Stimulated activated CD4-positive, alpha-beta T cell treated with anti-CD3 and anti-CD28 coated beads, Interleukin-4, amount 100 ng/mL, for 1 hour (primary cell): ENCODE measurements at places on chromosomes 6 and 20.

GRCh38 chr6:52505726-52506409, 71.0 kb downstream of the TRAM2 start:
- DNase-seq, result no peak

GRCh38 chr6:111417181-111417585, 65.8 kb downstream of the REV3L start:
- DNase-seq, result no peak

GRCh38 chr6:129575378-129576118, 134.4 kb downstream of the ARHGAP18 start:
- no peak for DNase-seq

- DNase-seq, result no peak
These were observed 57.5 kb downstream of the CYB5R4 start for GRCh38 chr6:83917001-83917400.

- no peak for DNase-seq
These were observed 4.7 kb downstream of the ADRM1 start for GRCh38 chr20:62307226-62308101.

DNA sequence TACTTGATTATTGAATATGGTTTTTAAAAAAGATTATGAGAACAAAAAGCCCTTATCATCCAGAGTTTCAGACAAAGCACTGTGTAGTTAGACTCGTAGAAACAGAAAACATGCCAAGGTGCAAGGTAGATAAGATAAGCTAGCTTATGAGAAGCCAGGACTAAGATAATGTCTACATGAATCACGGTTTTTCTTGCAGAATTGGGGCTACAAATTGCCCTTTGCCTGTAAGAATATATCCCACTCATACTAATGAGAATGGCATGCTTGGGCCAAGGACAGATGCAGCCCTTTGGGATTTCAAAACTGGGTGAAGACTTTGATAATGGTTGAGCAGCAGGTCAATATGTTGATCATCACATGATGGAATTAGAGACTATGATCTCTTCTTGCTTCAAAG, 165.3 kb upstream of the PREP start:
- DNase-seq, result no peak

- DNase-seq, result no peak
These were observed 157.6 kb downstream of the SOBP start for GRCh38 chr6:107647439-107647948.

DNA sequence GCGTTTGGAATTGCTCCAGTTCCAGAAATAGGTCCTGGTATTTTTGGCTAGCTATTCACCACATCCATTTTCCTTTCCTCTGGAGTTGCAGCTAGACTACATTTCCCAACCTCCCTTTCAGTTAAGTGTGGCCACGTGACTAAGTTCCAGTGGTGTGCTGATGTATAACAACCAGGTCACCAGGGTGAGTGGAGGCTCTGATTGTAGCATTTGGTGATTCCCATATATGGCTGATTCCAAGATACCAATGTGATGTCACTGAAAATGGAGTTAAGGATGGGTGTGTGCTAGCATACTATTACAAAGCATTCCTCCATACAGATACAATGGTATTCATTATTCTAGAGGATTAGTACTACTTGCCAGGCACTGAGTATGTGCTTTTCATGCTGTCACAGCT, 49.7 kb upstream of the STK35 start:
- no peak for DNase-seq

- DNase-seq, result no peak
These were observed 14.1 kb upstream of the BEND3 start for GRCh38 chr6:107129370-107129925.

GRCh38 chr20:13735826-13736225, 48.9 kb downstream of the ESF1 start:
- no peak for DNase-seq

GRCh38 chr20:21075471-21075870, 30.7 kb downstream of the LINC00237 start:
- DNase-seq, result no peak

DNA sequence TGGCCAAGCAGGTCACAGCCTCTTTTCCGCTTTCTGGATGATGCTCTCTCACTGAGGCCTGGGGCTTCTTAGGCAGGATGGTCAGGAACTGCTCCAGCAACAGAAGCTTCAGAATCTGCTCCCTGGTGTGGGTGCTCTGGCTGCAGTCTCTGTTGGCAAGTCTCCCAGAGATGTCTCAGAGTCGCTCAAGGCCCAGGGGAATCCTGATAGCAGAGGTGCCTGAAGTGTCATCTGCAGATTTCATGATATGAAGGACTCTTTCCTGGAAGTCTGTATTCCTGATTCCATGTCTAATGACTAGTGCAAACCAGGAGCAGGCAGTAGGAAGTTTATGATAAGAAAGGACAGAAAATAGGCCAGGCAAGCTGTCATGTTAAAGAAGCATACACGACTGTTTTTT, 20.3 kb downstream of the ZSCAN31 start:
- DNase-seq, result no peak

- DNase-seq, result peak; percentile 20
These were observed 65.2 kb downstream of the STX11 start for GRCh38 chr6:144215402-144215931.

DNA sequence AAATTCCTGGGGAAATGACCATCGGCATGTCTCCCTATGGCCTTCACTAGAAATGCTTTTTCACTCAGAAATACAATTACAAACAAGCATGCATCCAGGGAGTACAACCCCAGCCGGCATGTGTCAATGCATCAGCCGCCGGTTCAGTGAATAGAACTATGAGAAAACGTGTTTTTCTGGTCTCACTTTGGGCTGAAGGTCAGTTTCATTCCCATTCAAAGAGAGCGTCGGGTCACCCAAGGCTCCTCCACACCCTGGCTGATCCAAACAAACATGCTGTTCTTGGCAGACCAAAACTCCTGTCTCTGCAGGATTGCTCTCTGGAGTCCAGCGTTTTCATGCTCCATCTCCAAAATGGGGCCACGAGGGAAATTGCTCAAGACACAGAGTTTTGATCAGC, 35.5 kb upstream of the NXT1 start:
- no peak for DNase-seq

GRCh38 chr20:17395729-17396128, 135.4 kb downstream of the BFSP1 start:
- DNase-seq, result no peak

GRCh38 chr6:147506704-147507114, 1.8 kb upstream of the SAMD5 start:
- peak; percentile 48 for DNase-seq

DNA sequence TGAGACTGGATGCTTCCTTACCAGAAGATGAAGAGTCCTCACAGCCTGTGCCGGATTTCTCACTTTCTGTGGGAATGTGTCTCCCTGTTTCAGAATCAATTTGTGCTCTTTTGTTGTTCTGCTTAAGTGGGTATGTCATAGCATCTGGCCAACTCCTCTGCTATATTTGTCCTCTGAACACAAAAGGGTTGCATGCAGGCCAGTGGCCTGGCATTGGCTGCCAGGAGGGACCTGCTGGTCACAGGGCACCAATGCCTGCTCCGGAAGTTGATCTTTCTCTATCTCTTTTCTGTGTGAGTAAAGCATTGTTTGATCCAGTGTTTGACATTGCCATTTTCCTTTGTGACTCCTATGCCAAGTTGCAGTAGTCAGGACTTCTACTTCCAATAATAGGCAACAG, 47.8 kb downstream of the JARID2 start:
- DNase-seq, result no peak

- DNase-seq, result no peak
These were observed 117.9 kb downstream of the SIM1 start for GRCh38 chr6:100346828-100347227.

- no peak for DNase-seq
These were observed 16.3 kb downstream of the ACSS2 start for GRCh38 chr20:34892671-34893070.

- no peak for DNase-seq
These were observed 266.0 kb upstream of the STXBP5 start for GRCh38 chr6:146938266-146938665.

DNA sequence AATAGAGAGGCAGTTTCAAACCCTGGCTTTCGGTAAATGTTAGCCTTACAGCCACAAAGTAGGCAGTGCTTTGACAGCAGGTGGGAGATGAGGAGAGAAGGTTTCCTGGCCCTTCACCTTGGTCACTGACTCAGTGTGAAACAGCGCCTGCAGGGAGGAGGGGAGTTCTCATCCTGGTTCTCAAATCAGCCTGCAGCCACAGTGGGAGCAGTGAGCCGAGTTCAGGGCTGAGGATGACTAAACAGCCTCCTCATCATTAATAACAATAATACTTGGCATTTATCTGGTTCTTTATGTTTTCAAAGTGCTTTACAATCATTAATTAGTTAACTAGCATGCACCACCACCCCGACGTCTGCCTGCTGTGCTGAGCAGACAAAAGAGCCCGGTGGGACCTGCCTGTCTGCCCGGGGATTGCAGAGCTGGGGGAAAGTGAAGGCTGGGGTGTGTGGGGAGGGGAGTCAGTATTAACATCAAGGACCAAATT, 59.6 kb downstream of the PRDM1 start:
- DNase-seq, result no peak

DNA sequence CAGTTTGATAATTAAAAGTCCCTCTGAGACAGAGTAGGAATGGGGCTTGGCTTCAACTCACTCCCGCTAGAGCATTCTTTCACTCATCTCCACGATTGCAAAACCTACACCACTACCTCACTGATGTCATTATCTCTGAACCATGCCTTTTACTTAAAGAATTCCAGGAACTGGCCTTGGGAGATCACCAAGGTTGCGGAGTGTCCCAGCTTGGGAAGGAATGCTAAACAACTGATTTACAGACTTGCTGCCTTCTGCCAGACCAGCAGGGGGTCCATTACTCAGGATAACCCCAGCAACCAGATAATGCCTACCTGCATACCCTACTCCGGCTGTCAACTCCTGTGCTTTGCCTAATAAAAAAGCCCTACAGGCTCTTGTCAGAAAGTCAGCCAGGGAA, 102.2 kb upstream of the RALGAPA2 start:
- DNase-seq, result no peak

DNA sequence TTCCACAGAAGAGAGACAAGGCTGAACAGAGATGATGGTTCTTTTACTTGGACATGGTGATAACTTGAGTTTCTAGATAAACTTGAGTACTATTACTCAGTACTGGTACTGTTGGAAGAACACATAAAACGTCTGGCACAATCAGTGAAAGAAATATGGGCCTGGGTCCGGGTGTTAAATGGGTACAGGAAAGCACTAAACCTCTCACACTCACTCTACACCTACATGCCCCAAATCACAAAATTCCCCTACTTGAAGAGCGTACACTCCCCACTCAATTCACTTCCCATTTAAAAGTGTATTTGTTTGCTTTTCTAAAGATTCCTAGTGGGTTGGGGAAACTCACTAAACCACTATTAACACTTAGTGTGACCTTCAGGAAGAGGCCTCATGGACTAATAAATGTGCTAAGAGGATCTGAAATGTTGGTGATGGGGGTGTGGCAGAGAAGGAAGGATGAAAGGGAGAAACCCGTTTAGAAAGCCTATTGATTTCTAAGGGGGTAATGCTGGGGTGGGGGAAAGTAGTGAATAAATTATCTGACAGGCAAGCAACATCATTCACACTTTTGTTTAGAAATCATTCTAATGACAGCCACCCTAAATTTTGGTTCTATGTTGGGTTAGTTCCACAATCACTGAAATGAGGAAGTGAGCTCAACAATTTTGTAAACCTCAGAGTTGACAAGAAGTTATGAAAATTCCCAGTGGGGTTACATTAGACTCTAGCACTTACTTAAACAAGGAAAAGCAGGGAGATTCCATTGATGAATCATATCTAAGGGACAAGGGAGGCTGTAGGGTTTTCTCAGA, 222.6 kb upstream of the MARCKS start:
- no peak for DNase-seq

DNA sequence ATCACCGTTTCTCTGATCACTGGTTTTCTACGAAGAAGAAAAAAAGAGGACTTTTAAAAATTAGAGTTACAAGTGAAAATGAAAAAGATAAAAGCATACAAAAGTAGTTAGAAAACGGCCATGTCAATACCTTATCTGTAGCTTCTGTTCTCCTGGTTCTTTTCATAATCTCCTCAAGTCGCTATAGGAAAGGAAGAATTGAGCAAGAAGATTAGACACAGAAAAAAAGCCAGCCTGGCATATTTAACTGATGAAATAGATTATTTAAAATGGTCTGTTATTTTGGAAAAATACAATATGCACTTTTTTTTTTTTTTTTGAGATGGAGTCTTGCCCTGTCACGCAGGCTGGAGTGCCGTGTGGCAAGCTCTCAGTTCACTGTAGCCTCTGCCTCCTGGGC, 70.2 kb upstream of the BCLAF1 start:
- DNase-seq, result no peak

DNA sequence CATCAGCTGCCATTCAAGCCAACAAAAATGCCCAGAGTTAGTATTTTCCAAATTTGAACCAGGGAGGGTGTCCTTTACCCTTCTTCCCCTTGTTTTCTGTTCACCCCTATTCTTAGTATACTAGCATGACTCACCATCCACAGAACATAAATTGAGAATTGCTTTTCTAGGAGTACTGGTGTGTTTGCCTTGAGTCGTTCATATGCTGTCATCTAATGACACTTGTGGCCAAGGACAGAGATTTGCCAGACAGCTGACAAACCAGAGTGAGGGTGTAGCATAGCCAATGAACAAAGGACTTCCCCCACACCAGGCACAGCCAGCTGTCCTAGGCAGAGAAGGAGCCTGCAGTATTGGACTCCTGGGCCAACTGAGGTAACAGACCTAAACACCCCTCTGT, 62.2 kb downstream of the FILIP1 start:
- no peak for DNase-seq

GRCh38 chr20:54026295-54027064, 43.9 kb downstream of the BCAS1 start:
- no peak for DNase-seq

GRCh38 chr6:3843379-3844096, 5.6 kb upstream of the FAM50B start:
- no peak for DNase-seq

DNA sequence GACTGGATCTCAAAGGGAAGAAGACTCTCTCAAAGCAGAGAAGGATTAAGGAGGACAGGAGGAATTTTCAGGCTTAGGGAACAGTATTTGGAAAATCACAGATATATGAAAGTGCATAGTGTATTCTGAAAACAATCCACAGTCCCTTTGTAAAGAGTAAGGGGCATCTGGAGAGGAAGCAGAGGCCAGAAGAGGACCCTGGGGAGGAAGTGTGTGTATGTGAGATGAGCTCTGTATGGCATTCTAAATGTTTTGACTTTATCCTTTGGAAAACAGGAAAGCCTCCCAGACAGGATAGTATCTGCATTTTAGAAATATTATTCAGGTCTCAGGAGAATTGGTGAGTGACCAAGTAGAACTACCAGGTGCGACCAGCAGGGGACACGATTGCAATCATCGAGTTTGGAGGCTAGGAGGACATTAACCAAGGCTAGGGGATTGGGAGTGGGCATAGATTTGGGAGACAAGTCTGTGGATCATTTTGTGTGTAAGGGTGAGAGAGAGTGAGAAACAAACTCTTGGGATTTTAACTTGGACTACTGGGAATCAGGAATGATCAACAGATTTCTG, 38.3 kb upstream of the FAM184A start:
- DNase-seq, result no peak

DNA sequence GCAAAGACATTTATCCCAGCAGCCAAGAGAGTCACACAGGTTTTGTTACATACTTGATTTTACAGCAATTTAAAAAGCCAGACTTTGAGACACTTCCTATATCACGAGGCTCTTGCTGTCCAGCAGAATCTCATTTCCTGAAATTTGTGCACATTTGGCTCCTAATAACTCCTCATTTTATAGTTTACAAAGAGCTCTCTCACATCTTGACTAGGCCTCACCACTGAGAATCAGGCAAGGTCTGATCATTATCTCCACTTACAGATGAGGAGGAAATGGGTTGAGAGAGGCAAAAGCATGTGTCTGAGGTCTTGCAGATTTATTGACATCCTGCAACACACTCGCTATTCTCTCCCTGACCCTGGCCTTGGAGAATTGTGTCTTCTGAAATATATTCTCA, 426.8 kb downstream of the MAFB start:
- no peak for DNase-seq

GRCh38 chr6:131657630-131658111, 20.6 kb downstream of the ENPP3 start:
- DNase-seq, result no peak
